ENCODE measurements at places on chromosomes 16 and 17.

DNA sequence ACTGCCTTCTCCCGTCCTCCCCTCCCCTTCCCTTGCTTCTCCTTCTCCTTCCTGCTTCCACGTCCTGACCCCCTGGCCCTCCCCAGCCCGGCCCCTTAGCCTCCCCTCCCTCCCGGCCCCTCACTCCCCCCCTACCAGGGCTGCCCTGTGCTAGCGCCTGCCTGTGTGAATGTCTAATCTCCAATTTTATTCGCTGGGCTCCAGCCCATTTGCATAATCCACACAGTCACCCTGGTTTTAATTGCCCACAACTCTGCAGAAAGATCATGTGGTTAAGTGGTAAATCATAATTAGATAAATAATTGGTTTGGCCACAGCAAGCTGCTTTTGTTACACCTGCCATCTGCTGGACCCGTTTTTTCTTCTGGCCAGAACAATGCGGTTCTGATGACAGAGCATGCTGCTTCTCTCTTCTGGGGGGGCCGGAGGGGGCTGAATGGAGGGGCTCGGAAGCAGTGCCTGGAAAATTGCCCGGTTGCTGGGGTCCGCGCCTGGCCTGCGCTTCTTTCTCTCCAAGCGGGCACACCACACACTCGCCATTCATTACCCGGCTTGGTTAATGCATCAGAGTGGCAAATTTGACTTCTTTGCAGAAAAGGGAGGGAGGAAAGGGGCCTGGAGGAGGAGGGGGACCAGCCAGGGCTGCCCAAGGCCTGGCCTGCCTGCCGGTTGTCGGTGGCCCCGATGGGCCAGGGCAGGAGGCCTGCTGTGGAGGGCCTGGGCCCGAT lies 19.5 kb upstream of the GSE1 start:
- peak; percentile 59 for DNase-seq

GRCh38 chr17:36705874-36706731 lies 104.7 kb downstream of the MRM1 start:
- no peak for DNase-seq

DNA sequence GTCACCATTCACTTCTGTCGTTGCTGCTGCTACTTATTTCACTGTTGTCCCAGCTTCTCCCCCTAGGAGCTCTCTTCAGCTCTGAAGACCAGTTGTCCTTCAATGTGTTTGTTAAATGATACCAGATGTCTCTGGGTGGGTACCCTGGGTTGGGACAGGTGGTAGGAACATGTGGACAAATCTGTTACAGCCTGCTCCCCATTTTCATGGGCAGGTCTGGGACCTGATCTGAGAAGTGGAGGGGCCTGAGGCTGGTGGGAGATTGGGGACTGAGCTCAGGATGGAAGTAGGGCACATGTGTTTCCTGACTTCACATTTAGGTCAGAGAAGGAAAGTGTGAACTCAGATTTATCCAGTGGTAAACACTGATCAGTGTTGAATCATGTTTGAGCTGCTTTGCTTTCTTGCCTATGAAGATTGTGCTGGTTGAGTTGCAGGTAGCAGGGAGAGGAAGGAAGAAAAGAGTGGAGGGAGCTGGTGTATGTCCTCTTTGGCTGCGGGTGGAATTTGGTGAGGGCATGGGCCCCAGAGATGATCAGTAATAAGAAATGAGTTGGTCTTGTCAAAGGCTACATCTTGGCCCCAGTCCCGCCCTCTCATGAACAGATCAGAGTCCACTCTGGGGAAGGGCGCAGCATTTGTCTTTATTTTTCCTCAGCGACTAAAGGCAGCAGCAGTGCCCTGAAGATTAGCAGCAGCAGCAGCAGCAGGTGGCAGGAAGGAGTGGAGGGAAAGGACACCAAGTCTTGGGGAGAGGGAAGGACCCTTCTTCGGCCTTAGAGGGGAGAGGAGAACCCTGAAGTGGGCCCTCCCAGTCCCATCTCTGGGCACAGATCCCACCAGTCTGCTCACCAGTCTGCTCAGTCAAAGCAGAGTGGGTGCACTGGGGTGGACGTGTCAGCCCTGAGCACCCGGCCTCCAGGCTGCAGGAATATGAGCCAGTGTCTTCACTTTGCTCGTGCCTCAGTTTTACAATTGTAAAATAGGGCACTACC lies 6.1 kb upstream of the EFTUD2 start:
- DNase-seq, result no peak

DNA sequence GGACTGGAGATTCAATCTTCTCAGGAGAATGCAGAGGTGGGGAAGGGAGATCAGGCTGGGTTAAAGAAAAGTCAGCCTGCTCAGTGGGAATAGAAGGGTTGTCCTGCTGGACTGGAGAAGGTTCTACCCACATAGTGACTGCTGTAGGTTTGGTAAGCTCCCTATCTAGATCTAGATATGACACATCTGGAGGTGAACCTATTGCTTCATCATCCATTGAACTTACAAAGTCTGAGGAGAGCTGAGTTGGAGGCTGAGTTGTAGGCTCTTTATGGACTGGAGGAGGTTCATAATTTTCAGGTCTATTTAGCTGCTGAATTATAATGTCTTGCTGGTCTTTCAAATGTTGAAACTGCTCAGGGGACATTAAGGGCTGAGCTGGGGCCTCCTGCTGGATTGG lies 46.0 kb upstream of the NF1 start:
- no peak for DNase-seq

DNA sequence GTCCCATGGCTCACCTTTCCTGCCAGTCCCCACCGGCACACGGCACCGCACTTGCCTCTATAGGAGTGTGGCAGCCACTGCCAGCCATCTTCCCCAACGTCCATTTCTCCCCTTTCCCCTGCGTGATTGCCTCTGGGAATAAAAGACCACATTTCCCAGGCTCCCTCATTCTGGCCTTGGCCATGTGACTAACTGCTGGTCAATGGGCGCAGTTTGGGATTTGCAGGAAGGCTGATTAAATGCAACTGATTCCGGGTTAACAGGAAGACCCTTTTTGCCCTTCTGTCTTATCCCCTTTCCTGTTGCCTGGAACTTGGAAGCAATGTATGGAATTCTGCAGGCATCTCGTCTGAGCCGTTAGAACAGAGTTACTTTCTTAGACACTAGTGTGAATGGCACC lies 3.0 kb downstream of the BTBD17 start:
- DNase-seq, result no peak

DNA sequence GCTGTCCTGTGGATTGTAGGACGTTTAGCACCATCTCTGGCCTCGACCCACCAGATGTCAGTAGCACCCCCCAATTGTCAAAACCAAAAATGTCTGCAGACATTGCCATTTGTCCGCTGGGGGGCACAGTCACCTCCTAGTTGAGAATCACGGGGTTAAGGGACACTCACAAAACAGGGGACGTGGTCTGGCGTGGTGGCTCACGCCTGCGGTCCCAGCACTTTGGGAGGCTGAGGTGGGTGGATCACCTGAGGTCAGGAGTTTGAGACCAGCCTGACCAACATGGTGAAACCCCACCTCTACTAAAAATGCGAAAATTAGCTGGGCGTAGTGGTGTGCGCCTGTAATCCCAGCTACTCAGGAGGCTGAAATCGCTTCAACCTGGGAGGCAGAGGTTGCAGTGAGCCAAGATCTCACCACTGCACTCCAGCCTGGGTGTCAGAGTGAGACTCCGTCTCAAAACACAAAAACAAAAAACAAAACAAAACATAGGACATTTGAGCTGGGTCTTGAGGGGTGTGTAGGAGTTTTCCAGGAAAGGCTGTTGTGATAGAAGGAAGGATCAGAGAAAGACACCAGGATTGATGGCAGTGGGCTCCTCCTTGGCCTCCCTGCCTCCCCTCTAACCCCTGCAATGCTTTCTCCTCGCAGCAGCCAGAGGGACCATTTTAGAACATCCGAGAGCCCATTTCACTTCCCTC lies 171.8 kb upstream of the GSE1 start:
- DNase-seq, result no peak

DNA sequence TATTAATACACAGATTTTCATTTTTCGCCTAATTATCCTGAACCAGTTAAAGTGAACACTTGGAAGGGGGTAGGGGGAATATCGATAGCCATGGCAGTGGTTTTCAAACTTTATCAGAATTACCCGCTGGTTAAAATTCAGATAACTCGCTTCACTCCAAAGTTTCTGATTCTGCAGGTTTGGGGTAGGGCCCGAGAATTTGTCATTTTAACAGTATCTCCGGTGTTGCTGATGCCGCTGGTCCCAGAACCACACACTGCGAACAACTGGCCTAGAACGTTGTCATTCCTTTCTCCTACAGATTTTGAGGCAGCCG lies 313 bp upstream of the NSRP1 start:
- no peak for DNase-seq

DNA sequence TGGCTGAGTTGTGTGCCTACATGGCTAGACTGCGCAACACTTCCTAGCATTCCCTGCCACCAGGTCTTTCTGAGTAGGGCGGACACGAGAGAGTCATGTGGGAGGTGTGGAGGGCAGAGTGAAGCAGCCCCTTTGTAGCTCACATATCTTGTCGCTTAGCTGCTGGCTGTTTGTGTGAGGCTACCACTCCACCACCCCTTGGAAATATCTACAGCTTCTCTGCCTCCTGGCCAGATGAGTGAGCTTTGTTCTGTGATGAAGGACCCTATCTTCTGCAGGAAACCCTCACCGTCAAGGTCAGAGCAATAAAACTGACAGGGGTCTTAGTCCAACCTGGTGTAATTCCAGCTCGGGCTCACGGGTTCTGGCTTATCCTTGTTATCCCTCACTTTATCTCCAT lies 232.1 kb upstream of the ASIC2 start:
- no peak for DNase-seq

DNA sequence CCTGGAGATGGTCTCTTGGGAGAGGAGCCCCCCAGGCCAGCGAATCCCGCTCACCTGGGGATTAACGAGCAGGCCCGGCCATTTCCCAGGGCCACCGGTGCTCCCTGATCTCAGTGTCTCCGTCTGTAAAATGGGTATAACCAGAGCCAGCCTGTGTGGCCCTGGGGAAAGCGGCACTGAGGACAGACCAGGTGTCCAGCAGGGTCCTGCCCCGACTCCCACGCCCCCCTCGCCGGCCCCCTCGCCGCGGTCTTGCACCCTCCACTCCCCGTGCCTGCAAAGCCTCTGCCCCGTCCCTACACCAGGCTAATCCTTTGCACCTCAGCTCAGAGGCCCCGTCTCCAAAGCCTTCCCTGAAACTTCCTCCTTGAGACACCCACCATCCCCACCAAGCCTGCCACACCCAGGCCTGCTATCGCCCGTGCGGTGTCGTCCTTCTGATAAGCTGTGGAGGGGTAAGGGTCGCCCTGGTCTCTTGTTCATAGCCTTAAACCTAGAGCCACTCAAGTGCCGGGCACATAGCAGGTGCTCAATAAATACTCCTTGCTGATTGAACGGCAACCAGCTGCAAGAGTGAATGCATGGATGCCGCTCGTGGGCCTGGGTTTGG lies 259.1 kb downstream of the C16orf95 start:
- DNase-seq, result no peak

GRCh38 chr16:54212893-54213292 lies 73.7 kb downstream of the IRX3 start:
- DNase-seq, result no peak

GRCh38 chr17:58354541-58355216 lies 2.7 kb upstream of the SUPT4H1 start:
- DNase-seq, result no peak

GRCh38 chr16:11674818-11675560 lies 6.7 kb downstream of the SNN start:
- DNase-seq, result no peak

DNA sequence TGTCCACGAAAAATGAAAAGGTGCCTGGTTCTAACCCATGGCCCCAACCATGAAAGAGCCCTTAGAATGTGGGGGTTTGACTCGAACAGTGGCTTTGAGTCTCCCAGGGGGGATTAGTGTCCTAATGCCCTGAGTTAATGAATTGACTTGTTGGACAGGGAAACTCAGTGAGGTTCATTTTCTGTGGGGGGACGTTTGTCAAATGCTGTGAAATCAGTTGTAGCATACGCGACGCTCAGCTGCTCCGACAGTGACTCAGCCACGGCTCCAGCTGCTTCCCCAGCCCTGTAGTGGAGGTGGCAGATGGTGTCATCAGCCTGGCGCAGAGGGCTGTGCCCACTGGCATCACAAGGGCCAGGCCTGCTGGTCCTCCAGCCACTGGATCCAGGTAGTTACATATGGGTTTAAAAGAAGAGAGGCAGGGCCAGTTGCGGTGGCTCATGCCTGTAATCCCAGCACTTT lies 3.9 kb upstream of the TMEM235 start:
- DNase-seq, result no peak

- DNase-seq, result no peak
Measured at GRCh38 chr17:41653892-41654677, 29.7 kb upstream of the KRT17 start.

- no peak for DNase-seq
Measured at GRCh38 chr16:53085931-53086421, 31.2 kb downstream of the CHD9 start.

GRCh38 chr16:14608111-14608566 lies 21.9 kb downstream of the PARN start:
- DNase-seq, result no peak

DNA sequence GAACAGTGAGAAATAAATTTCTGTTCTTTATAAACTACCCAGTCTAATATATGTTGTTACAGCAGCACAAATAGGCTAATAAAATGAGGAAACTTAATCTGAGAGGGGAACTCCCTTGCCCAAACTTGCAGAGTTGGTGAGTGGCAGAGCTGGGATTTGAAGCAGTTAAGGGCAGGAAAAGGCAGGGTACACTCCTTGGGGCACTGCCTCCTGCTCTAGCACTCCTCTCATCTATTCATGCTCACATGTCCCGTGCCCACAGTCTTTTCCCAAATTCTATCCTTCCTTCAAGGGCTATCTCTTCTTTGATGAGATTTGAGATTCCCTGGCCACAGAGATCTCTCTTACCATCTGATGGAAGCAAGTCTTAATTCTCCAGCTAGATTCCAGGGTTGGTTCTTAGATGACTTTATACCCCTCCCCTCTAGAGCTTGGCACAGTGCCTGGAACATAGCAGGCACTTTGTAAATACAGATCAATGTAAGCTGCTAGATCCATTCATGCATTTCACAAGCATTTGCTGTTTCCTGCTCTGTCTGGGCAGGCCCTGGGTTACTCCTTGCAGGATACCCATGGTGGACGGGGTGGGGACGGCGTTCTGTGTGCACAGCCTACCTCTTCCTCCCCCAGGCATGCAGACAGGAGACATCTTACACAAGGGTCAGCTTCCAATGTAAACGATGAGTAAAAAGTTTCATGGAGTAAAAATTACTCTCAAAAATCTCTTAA lies 39.2 kb upstream of the ABCC12 start:
- peak; percentile 11 for DNase-seq

DNA sequence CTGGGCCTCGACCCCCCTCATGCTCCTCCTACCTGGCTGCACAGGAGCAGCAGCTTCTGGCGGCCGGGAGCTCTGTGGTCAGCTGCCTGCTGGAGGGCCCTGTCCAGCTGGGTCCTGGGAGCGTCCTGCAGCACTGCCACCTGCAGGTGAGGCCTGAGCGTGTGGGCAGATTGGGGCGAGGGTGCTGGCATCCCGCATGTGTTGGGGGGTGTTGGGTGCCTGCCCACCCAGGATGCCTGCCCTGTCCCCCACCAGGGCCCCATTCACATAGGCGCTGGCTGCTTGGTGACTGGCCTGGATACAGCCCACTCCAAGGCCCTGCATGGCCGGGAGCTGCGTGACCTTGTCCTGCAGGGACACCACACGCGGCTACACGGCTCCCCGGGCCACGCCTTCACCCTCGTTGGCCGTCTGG lies 16.5 kb downstream of the FCSK start:
- DNase-seq, result no peak

GRCh38 chr17:2335726-2336214 lies 487 bp downstream of the TSR1 start:
- DNase-seq, result no peak

Data from NCI-H2081 treated with DMSO at 0.1 percent for 48 hours (cell line).